ENCODE measurements at places on chromosomes 2 and 18.

GRCh38 chr18:9081940-9082339, 20.6 kb upstream of the NDUFV2 start:
- DNase-seq, result no peak

DNA sequence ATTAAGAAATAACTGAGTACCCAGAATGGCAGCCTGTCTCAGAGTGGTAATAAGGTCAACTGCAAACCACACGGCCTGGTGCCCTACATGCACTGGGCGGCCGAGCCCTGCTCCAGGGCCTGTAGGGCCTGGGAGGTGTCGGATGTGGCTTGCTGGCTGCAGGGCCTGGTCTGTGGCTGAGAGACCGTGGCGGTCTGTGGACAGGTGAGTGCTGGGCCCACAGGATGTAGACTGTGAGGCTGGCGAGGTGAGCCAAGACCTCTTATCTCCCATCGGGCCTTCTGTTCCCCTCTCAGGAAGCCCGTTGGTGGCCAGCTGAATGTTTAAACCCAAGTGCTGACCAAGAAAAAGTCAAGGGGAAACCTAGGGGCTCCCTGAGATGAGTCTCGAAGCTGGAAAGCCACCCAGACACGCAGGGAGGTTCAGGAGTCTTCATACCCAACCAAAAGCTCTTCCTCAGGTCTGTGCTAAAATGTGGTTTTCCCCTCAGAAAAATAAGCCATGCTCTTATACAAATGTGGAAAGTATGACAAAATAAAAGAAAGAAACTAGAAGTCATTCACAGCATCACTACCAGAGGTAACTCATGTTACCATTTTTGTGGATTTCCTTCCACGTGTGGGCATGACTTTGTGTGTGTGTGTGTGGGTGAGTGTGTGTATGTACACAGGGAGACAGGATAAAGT, 47.7 kb upstream of the CTDP1 start:
- no peak for DNase-seq

- DNase-seq, result no peak
Measured at GRCh38 chr2:202025816-202026215, 7.8 kb upstream of the FZD7 start.

DNA sequence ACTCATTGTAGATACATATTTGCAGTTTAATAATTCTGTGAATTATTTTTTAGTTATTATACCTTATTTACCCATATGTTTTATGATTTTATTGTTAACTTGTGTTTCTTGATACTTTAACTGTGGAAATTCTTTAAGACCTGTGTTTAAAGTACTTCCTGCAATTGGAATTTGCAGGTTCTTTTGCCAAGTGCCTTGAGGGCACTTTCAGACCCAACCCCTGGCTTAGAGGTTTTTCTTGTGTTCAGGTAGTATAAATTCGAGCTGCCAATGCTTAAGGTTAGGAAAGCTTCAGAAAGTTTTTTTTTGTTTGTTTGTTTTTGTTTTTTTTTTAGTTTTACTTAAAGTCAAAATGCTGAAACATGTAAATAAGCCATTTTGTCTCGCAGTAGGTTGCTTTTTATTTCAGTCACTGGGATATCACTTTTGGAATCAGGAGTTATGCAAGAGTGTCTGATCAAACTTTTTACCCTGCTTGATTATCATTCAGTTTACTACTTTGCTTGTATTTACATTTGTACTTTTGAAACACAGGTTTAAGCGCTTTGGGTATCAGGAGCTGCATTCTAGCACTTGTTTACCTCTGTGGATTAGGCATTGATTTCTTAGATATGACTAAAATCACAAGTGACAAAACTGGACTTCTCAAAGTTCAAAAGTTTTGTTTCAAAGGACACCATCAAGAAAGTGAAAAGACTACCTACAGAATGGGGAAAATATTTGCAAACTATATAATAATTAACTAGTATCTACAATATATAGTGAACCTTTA, 31.8 kb downstream of the TDRD15 start:
- DNase-seq, result no peak

- no peak for DNase-seq
Measured at GRCh38 chr18:22267697-22268096, 98.3 kb downstream of the GATA6 start.

Measured in urothelium cell line (cell line).